Activated CD4-positive, alpha-beta T cell treated with anti-CD3 and anti-CD28 coated beads for 1 hour (primary cell): ENCODE measurements at places on chromosomes 6 and 20.

GRCh38 chr6:170232186-170233002, 58.5 kb downstream of the DLL1 start:
- no peak for DNase-seq

DNA sequence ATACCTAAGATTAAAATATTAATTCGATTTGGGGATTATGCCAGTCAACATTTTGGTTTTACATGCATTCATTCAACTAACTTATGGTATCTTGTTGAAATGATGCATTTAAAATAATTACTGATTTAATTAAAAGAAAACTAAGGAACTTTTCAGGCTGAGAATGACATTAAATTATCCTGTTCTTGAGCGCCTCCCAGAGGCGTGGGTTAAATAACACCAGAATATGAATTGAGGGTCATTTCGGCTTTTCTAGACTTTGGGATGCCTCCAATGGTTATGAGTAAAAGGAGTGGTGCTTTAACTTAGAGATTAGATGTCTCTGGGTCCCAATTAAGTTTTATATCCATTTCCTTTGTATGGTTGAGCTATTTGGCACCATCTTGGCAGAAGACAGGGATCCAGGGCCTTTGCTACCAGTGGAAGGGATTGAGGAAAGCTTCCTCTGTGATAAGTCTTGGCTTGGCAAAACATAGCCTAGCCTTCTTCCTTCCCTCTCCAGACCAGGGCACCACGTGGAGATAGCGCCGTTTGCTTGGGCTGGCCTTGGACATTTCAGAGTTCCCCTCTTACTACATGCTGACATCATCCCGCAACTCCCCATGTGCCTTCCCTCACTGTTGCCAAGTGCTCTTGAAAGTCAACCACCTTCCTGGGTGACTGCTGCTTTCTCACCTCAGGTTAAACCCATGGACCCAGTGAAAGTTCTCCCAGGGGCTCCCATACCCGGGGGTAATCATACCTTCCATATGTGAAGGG, 28.7 kb downstream of the GNAS start:
- DNase-seq, result no peak

DNA sequence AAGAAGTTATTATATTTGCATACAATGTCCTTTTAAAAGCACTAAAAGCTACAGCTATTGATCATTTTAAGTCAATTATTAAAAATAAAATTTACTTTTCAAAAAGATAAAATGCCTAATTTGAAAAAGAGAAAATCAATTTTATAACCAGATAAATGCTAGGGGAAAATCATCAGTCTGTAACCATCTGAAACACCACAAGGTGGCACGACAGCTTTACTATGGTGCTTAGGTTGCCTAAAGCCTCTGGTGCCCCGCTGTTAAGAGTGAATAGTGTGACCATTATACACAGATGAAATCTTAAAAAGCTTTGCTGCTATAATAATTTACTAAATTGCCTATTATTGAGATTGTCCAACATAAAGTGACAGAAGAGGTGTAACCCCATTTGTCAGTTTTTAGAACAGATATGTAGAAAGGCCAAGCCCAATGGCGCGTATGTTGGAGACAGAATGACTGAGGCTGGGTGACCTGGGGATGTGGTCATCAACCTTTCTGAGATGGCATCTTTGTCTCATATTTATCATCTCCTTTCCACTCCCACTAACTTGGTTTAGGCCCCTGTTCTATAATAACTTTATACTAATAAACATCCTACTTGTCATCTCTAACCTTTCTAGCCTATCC, 100.8 kb downstream of the MOXD1 start:
- DNase-seq, result no peak

- DNase-seq, result no peak
Observed at GRCh38 chr20:33531047-33531877, 41.4 kb downstream of the CBFA2T2 start.

DNA sequence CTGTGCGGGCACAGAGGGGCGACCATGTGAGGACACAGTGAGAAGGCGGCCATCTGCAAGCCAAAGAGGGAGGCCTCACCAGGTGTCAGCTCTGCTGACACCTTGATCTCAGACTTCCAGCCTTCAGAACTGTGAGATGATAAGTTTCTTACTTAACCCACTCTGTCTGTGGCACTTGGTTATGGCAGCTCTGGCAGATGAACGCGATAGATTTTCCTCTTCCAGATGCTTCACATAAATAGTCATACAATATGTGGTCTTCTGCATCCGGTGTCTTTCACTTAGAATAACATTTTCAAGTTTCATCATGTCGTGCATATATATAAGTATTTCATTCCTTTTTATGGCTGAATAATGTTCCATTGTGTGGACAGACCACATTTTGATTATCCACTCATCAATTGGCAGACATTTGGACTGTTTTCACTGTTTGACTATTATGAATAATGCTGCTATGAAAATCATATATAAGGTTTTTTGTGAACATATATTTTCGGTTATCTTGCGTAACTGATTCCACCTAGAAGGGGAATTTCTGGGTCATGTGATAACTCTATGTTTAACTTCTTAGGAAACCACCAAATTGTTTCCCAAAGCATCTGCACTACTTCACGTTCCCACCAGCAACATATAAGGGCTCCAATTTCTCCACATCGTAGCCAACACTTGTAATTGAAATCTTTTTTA, 30.2 kb downstream of the PRR18 start:
- no peak for DNase-seq

DNA sequence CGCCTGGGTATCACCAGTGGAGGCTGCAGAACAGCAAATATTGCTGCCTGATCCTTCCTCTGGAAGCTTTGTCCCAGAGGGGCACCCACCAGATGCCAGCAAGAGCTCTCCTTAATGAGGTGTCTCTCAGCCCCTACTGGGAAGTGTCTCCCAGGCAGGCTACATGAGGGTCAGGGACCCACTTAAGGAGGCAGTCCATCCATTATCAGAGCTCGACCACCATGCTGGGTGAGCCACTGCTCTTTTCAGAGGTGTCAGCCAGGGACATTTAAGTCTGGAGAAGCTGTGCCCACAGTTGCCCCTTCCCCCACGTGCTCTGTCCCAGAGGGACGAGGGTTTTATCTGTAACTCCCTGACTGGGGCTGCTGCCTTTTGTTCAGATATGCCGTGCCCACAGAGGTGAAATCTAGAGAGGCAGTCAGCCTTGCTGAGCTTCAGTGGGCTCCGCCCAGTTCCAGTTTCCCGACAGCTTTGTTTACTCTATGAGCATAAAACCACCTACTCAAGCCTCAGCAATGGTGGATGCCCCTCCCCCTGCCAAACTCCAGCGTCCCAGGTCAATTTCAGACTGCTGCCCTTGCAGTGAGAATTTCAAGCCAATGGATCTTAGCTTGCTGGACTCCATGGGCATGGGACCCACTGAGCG, 25.9 kb upstream of the AIG1 start:
- DNase-seq, result no peak

- peak; percentile 61 for DNase-seq
Observed at GRCh38 chr6:25556516-25556915, 95.5 kb upstream of the SCGN start.

DNA sequence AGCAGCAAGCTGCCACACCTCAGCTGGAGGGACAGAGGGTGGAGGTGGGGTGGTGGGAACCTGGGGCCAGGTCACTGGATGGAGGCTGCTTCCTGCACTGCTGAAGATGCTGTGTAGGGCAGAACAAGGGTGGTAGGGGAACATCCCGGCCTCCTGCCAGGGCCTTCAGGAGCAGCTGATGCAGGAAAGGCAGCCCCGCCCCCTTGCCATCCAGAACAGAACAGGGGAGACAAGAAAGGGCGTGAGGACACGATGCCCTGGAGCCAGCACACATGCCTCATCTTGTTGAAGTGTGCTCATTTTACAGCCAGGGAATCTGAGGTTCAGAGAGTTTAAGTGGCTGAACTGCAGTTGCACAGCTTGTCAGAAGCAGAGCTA, 43.1 kb upstream of the PHACTR3 start:
- no peak for DNase-seq

- DNase-seq, result no peak
Observed at GRCh38 chr6:128204616-128205015, 303.8 kb upstream of the THEMIS start.

- no peak for DNase-seq
Observed at GRCh38 chr20:57959589-57959988, 249.8 kb upstream of the PMEPA1 start.

DNA sequence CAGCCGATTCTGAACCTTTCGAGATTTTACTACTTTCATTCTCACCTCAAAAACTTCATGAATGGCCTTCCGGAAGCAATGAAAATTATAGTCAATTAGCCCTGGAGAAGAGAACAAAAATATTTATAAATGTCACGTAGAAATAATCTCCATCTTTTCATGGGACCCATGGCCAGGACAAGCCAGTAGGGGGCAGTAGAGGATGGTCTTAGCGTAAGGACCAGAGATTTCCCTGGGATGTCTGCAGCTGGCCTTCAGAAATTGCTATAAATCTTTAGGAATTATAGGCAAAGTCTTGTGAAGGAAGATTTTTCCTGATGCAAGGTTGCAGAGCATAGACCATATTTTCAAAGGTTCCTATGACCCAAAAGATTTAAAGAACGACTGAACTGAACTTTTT, 15.6 kb upstream of the UBE2J1 start:
- no peak for DNase-seq

GRCh38 chr6:38346291-38347079, 293.2 kb downstream of the BTBD9 start:
- no peak for DNase-seq

DNA sequence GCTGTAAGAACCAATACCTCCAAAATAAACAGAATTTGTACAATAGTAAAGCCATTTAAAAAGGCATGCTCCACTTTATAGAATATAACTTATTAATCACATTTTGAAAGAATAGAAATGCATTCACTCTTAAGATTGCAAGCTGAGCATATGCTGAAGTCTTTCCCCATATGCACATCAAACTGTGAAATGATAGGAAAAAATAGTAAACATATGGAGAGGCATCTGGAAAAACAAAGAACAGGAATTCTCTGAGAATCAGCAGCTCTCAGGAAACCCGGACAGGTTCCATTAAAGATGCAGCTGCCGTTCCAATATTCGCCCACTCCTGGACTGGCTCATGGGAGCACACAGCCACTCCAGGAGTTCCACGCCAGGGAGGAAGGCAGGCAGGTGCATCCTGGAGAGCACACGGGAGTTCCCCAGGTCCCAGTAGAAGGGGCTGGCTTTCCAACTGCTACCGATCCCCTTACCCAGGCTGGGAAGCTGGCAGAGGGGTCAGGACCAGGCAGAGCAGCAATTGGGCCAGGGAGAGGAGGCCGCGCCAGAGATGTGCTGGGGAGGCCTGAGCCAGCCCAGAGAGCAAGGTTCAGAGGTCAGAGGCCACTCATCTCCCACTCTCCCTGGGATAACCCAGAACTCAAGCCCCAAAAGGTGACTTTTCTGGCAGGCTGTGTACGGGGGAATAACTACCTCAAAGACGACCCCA, 111.1 kb downstream of the DLL1 start:
- DNase-seq, result no peak

DNA sequence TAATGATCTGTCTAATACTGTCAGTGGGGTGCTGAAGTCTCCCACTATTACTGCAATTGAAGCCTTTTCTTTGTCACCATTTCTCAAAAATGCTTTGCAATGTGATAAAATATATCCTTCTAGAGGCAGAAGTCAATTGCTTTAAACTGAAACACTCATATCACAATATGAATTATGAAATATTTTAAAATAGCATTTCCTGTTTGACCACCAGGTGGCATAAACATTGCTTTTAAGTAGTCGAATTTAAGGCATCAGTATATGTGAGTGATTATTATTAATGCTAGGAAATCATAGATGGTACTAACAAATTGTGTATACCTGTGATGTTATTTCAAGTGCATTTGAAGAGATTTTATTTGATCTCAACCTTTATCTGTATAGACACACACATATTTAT, 87.5 kb downstream of the MEI4 start:
- DNase-seq, result no peak

- no peak for DNase-seq
Observed at GRCh38 chr6:43268355-43268700, 25.0 kb downstream of the TTBK1 start.

GRCh38 chr20:41213150-41213820, 75.9 kb downstream of the PLCG1 start:
- no peak for DNase-seq

DNA sequence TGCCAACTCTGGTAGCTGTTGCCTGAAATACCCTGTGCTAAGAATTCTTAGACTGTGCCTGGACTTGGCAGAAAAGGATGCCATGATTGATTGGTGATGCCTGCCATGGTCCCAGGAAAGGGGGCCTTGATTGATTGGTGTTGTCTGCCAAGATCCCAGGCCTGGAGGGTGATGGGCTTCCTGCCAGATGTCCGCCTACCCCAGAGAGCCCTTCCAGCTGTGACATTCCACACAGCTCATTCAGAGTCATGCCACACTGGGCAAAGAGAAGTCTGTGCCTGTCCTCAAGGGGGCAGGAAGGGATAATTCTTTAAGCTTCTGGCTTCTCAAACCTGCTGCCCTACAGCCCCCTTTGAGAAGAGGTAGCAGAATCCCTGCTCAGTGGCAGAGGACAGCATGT, 24.6 kb downstream of the RIMS4 start:
- DNase-seq, result no peak

DNA sequence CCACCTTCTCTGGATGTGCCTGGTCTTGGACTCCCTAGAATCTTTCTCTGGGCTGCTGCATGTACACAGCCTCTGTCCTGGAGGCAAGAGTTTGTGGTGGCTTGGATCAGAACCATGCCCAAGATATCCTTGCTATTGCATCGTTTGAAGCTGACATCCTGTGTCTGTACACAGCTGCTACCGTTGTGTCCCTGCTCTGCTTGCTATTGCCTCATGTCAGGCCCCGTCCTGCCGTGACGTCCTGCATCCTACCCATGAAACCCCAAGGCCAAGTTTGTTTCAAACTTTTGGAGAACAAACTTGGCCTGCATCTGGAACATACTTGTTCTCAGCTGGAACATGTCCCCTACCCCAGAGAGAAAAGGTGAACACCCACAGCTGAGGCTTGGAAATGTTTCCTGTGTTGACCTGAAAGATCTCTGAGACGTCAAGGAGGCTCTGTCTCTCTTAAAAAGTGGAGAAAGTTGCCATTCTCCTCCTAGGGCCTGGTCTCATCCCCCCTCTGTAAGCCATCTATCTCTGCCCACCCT, 78.1 kb downstream of the HFE start:
- no peak for DNase-seq

DNA sequence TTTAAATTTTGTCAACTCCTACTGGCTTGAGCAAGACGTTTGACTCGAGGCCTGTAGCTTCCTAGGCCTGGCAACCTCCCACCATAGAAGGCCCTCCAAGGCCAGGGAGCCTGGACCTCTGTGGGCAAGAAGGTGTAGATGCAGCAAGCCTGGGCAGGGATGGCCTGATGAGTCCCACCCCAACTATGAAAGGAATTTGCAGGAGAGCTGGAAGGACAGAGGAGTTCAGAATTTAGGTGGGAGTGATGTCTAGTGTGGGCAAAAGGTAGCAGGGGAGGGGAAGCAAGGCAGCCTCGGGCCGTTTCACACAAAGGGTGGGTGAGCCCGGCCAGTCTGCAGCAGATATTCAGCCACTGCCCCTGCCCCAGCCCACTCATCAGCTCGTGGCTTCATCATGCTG, 245.2 kb downstream of the CDH26 start:
- no peak for DNase-seq
